Osteoblast (primary cell): ENCODE measurements at places on chromosomes 5 and 9.

DNA sequence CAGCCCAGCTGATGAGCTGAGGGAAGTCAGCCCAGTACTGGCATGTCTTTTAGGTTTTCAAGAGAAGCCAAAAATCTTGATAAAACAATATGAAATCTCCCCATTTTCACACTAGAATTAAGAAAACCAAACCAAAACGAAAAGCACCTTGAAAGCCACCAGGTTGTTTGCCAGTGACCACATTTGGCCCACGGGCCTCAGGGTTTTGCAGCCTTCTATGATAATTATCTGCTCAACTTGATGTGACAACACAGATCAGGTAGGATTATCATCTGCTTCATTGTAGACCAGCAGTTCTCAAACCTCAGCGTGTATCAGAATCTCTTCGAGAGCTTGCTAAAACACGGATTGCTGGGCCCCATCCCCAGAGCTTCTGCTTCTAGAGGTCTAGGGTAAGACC, 101.4 kb downstream of the GALNT10 start:
- no peak for DNase-seq

DNA sequence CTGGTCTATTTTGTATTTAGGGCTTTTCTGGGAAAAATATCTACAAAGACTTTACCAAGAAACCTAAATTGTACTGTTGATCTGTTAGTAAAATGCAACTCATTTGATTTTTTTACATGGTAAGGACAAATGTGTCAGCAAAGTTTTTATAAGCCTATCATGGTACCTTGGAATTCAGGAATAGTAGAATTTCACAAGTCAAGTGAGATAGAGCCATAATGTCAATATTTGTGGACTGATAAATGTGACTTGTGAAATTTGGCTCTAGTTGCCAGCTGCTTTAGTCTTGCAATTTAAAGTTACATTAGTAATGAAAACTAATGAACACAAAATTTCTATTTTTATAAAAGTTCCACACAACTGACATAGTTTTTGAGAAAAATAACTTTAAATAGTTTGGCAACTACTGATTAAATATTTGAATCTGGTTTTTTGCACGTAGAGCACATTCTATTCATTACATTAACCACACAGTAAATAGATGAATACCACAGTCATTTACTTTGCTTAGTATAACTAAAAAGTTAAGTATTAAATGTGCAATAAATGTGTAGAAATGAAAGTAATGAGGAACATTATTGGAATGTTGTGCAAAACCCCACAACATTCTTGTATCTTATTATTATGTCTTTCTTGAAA, 41.2 kb upstream of the RIOK2 start:
- peak; percentile 22 for DNase-seq

GRCh38 chr5:145776886-145777285, 58.3 kb downstream of the PRELID2 start:
- DNase-seq, result peak; percentile 26

DNA sequence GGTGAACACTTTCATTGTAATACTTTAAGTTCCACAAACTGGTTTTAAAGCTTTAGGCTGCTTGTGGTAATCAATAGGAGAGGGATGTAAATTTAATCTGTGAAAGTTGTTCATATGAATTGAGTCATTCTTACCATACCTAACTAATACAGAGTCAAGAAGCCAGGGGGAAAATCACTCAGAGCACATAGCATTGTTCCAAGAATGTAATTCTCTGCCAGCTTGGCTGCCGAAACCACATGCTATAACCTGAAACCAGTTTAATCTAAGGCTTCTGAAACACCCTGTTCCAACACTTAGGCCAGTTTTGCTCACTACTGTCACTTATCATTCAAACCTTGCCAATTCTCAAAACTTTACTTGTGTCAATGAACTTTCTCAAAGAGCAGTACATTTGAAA, 528.8 kb upstream of the GRAMD2B start:
- no peak for DNase-seq

DNA sequence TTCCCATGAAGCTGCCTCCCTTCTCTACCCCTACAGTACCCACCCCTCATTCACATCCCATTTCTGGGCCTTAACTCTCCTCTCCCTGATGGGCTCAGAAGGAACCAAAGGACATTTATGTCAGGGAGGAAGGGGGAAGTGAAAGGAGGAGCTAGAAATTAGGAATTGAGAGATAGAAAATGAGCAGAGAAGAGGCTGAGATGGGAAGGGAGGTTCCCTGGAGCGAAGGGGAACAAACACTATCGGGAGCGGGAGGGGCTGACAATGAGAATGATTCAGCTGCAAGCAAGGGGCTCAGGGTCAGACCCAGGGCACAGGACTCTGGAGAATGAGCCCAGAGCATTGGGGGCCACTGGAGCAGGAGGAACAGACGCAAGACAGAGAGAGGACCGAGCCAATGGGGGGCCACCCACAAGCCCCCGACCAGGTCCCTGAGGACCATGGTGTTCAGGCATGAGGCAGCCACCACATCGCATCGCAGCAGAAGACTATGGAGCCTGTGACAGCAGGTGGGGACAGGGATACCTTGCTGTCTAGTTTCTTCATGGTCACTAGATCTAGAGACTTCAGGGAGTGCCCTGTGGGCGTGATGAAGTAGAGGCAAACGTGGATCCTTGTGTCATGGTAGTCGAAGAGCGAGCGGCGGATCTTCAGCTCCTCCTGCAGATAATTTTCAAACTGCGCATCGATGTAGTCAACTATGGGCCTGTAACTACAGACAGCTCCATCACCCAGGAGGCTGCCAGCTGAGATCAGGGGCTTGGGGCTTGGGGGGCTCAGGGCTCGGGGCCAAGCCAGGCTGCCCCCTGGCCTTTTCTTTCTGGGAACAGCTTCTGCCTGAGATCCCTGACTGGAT, 13.6 kb downstream of the SEPTIN8 start:
- DNase-seq, result peak; percentile 47
